NCI-H1092 treated with DMSO at 0.1 percent for 48 hours (cell line): ENCODE measurements at places on chromosomes 12 and 14.
A peak's percentile ranks its signal among the peaks of the same experiment; 100 is the strongest.

GRCh38 chr12:88163371-88163770 is 21.3 kb downstream of the TMTC3 start:
- DNase-seq, result no peak

DNA sequence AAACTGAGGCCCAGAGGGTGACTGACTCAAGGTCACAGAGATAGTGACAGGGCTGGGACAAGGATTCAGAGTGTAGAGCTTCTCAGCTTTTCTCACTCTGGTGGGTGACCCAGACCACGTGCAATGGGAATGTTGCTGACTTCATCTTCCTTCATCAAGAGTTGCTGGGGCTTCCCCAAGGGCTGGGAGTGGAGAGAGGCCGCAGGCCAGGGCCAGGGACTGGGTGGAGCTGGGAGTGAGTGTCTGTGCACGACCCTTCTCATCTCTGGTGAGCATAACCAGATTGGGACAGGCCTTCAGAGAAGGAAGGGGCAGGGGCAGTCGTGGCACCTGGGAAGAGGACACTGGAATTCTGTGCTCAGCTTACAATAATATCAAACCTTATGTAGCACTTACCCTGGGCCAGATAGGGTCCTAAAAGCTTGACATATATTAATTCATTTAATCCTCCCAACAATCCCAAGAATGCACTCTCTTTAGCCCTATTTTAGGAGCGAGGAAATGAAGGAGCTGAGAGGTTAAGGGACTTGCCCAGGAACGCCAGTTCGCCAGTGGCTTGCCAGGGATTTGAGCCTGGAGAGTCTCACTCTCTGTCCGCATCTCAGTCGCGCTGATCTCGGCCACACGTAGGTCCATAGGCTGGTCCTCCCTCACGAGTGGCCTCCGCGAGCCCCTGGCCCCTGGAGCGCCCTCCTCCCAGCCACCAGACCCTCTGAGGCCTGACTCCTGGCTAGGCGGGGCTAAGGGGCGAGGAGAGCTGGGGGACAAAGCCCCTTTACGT is 15.8 kb downstream of the KRT18 start:
- DNase-seq, result no peak

- peak; percentile 41 for DNase-seq
Observed at GRCh38 chr12:96719660-96720362, 187.2 kb upstream of the NEDD1 start.

DNA sequence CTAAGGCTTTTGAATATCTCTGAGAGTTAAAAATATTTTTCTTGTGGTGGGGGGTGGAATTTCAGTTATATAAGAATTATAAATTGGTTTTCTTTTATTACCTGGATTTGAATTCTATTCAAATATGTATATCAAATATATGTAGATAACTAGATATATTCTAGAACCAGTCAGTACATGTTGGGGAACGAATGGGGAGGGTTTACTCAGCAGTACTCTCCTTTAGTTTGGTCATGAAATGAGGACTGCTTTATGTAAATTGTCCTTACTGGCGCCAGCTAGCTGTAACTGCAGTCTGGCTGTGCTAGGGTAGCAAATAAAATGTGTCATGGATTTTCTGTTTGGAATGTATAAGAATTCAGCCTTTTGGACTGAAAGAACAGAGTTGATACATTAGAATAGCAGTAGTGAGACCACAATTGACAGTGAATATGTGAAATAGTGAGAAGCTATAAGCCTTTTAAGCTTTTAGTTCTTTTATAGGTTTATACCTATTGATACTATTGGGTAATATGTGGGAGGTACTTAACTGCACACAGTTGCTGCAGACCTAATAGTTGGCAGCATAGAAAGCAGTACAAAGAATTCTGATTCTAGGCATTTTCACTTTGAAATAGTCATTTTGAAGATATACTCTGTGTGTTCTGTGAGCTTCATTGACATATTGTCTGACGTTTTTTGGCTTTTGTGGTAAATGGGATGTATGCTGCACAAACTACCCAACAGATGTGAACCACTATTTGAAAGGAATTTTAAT is 29.0 kb downstream of the ATF7IP start:
- DNase-seq, result peak; percentile 20

GRCh38 chr12:92439420-92439805 is 263.4 kb upstream of the PLEKHG7 start:
- DNase-seq, result no peak

- no peak for DNase-seq
Observed at GRCh38 chr12:56299308-56299852, 750 bp downstream of the CS start.

GRCh38 chr14:99951085-99951484 is 114.1 kb upstream of the EVL start:
- DNase-seq, result no peak

GRCh38 chr14:51236314-51236713 is 3.7 kb upstream of the TMX1 start:
- DNase-seq, result no peak

GRCh38 chr14:21455592-21455911 is 371 bp downstream of the CHD8 start:
- no peak for DNase-seq

DNA sequence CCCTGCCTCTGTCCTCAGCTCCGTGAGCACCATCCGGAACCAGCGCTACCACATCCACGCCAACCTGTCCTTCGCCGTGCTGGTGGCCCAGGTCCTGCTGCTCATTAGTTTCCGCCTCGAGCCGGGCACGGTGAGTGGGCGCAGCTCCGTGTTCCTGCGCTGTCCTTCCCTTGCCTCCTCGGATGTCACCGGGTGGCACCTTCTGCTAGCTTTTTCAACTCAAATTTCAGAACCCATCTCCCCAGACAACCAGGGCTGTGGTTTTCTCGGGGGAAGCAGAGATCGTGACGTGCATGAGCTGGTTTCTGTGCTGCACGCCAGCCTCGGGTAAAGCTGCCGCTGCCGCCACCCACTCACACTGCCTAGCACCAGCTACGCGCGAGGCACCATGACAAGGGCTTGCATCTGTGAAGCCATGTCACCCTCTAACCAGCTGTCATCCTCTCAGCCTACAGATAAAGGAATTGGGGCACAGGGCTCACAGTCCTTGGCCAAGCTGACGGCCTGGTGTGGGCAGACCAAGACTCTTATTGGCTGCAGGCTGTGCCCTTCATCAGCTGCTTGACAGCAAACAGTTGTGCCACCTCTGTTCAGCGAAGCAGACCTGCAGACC is 152.1 kb downstream of the ADGRD1 start:
- no peak for DNase-seq

- DNase-seq, result no peak
Observed at GRCh38 chr12:113781415-113782198, 184.5 kb downstream of the RBM19 start.

DNA sequence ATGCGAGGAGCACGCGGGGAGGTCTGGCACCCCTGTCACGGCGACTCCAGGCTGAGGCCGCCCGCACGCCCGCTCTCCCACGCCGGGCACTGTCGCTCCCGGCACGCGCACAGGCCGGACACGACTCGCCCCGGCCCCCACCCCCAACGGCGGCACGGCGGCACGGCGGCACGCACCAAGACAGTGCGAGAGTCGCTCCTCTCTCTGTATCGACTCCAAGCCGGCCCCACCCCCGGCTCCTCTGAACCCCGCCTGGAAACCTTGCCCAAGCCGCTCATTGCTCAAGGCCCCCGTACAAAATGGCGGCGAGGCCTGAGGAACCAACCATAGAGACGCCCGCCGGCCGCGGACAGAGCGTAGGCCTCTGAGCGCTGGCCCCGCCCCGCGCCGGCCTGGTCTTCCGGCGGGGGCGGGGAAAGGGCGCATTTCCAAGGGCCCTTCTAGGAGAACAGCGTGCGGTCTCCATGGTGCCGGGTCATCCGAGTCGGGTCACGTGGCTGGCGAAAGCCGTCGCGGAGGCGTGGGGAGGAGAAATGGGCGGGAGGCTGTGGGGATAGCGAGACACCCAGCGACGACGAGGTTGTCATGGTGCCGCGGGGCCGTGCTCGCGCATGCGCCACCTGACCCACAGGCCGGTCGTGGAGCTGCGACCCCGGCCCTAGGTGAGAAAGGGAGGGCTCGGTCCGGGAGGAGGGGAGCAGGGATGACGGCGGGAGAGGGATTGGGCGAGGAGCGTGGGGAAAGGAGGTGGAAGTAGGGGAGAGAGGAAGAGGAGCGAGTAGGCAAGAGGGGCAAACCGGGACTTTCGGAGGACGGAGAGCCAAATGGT is at the start of gene CIPC:
TSS of gene CIPC (plus strand) at position 559 of the 829 bp plus-strand sequence. CDS start 7,451 bp downstream, outside the sequence.
- DNase-seq, result peak; percentile 99

GRCh38 chr14:72444701-72445100 is 449.2 kb downstream of the DPF3 start:
- no peak for DNase-seq

GRCh38 chr14:38078393-38078792 is 129.3 kb upstream of the SSTR1 start:
- no peak for DNase-seq

DNA sequence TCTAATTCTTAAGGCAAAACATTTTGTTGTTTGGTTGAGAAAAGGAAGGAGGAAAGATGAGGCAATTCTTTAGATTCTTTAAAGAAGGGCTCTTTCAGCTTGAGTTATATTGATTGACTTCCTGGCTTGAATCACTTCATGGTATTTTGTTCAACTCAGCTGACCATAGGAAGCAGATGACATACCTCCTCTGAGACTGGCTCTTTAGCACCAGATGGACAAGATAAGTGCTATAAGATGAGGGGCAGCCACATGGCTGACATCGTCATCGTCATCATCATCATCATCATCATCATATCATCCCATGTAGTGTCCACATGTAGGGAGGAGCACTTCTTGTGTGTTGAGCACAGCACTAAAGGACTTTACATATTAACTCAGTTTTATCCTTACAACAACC is 81.3 kb downstream of the SSPN start:
- DNase-seq, result no peak

DNA sequence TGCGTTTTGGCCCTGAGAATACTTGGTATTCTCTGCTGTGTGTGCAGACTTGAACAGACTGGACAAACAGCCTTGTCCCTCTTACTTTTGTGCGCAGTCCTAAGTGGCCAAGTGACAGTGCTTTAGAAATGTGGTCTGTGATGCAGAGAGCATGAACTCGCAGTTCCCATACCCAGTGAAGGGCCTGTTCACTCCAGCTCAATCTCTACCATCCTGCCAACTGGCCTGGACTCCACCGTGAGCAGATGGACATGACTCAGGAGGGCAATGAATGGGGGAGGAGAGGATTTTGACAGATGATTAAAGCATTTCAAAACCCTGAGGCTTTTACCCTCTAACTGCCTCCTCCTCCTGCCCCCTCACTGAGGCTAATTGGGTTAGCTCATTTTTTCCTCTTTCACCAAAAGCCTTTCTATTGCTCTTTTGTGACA is 62.5 kb upstream of the PYGL start:
- DNase-seq, result peak; percentile 8

GRCh38 chr12:40013847-40014246 is 92.0 kb downstream of the SLC2A13 start:
- DNase-seq, result no peak

- no peak for DNase-seq
Observed at GRCh38 chr12:13534242-13534641, 337.7 kb downstream of the EMP1 start.

DNA sequence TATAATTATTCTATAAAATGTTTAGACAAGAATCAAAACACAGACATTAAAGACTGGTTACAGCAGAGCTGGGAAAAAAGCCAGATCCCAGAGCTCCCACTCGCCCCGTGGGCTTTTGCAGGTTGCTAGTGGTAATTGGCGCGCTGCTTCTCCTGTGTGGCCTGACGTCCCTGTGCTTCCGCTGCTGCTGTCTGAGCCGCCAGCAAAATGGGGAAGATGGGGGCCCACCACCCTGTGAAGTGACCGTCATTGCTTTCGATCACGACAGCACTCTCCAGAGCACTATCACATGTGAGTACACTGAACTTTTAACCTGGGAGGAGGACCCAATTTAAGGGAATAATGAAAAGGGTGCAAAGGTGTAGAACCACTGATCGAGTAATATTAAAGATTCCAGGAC is 7.5 kb downstream of the TMEM52B start:
- DNase-seq, result no peak

GRCh38 chr14:99001241-99001640 is 270.8 kb downstream of the BCL11B start:
- no peak for DNase-seq

DNA sequence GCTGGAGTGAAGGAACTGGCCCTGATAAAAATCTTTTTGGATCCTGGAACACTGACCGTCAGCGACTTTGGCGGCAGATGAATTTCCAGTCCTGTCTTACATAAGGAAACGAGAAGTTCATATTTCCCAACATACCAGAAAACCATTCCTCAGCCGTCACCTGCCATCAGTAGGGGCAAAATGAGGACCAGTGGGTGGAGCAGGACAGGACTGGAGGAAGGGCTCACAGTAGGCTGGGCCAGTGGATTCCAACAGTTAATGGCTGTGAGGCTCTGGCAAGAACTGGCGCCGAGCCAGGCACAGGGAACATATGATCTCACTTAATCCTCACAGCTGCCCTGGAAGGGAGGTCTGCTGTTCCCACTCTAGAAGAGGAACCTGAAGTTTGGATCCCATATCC is 67.2 kb upstream of the FAM181A start:
- DNase-seq, result no peak

DNA sequence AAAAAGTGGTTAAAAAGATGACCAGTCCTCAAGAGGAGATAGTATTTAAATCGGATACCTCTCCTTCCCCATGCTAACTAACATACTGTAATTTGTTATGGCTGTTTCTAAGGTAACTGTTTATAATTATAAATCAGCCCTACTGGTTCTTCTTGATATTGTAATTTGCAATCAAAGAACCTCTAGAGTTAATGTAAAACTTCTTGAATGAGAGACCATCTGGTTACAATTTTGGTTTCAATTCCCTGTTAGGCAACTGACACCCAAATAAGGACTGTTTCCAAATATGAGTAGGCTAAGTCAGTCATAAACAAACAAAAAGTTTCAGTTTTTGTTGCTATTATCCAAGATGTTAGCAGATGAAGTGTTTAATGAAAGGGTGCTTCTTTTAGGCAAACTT is 120.2 kb upstream of the DNM1L start:
- no peak for DNase-seq

GRCh38 chr14:79466938-79467527 is 744.3 kb downstream of the DIO2 start:
- no peak for DNase-seq

DNA sequence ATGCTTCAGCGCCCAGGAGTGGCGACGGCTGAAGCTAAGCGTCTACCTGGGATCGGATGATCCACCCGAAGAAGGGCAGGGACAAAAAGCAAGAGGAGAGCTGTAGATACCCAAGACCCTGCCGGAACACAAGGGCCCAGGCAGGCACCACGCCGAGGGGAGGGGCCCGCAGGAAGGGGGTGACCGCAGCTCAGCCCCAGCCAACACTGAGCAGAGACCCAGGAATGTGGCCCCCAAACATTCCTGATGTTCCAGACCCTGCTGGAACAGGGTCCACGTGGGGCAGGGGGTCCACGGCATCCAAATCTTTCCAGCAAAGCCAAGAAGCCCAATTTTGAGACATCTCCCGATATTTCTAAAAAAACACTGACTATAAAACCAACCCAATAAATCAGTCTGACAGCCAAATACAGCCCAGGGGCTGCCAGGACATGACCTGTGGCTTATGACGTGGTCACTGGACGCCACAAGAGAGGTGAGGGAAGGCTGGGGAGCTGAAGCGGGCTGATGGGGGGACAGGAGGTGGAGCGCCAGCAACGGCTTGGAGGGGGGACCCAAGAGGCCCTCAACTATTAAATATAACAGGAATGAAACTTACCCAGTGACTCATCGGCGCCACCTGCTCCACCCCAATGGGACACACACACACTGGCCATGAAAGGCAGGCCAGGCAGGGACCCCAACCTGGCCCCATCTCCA is 58.9 kb downstream of the NCOR2 start:
- DNase-seq, result no peak

GRCh38 chr12:91778091-91778832 is 367.4 kb downstream of the BTG1 start:
- no peak for DNase-seq
